ENCODE measurements at places on chromosomes 3 and 15.

GRCh38 chr3:120144267-120144666 lies 50.0 kb upstream of the GSK3B start:
- DNase-seq: no peak

- no peak for DNase-seq
Measured at GRCh38 chr3:126389794-126390146, 4.9 kb upstream of the CFAP100 start.

- DNase-seq: no peak
Measured at GRCh38 chr3:53129344-53129743, 891 bp downstream of the RFT1 start.

DNA sequence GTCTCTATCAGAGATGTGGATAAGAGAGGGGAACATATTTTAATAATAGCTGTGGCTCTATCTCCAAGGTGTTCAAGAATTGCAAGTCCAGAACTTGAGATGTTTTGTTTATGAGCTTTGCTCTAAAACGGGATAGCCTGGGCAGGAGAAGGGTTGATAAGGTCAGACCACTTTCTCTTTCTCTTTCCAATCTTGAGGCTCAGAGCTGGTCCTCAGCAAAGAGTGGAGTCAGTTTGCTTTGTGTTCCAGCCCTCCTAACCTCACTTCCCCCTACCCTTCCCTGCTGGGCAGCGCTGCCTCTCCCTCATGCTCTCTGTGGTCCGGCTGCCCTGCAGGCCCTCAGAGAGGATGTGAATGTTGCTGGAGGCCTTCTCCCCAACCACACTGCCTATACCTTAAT lies 13.8 kb downstream of the KLHL6 start:
- no peak for DNase-seq

GRCh38 chr3:38500688-38501417 lies 4.7 kb downstream of the EXOG start:
- no peak for DNase-seq

DNA sequence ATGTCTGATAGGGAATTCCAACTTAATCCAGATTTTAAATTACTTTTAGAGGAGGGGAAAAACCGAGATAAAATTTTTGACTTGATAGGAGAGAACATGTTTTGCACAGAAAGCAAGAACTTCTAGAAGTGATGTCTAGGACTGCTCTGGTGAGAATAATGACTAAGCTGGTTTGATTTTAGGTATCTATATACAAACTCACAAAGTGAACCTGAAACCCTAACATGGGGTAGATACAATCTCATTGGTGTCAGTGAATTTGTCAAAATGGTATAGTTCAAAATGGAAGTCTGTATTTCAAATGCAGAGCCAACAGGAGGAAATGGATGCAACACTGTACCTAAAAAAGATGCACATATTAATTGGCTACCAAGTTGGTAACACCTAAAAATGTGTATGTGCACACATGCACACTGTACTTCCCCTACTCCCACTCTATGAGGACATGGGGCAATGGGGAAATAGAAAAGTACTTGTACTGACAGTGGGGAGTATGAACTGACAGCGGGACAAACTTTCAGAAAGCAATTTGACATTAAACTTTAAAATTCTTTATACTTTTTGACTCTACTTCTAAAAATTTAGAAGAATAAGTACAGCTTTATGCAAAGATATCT lies 53.0 kb downstream of the NR1I2 start:
- no peak for DNase-seq

DNA sequence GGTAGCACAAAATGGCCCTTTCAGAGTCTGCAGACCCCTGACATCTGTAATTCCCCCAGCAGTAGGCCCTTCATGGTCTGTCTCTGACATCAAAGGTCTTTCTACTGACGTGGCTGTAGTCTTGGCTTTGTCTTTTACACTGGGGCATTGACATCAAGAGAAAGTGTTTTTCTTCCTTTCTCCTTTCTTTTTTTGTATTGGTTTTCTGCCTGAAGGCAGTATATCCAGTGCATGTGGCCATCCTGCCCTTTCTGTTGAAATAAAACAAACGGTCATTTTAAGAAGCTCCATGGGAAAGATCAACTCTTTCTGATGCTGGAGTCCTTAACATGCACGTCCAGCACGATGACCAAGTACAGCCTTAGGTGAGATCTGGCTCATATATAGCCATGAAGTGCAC lies 106.8 kb upstream of the SAMMSON start:
- no peak for DNase-seq

- no peak for DNase-seq
Measured at GRCh38 chr3:126659915-126660886, 5.3 kb upstream of the TXNRD3 start.

DNA sequence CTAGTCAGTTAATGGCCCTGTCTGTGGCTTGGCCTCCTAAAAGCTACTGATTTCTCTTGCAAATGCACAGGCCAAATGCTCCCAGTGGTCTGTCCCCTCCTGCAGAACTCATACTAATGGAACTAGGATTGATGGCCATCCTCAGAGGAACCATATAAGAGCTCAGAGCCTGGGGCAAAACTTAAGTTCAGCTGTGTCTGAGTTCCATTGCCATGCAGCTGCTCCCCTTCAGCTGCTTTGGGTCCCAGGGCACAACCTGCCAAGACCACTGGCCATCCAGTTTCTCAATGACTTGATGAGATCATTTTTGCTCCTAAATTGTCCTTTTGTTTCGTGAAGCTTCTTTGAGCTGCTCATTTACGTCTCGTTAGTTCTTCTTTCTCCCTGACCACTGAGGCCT lies 529.5 kb upstream of the TBL1XR1 start:
- no peak for DNase-seq

- no peak for DNase-seq
Measured at GRCh38 chr3:133464573-133464972, 64.7 kb downstream of the BFSP2 start.

GRCh38 chr15:57570994-57571393 lies 20.7 kb upstream of the MYZAP start:
- DNase-seq: no peak

DNA sequence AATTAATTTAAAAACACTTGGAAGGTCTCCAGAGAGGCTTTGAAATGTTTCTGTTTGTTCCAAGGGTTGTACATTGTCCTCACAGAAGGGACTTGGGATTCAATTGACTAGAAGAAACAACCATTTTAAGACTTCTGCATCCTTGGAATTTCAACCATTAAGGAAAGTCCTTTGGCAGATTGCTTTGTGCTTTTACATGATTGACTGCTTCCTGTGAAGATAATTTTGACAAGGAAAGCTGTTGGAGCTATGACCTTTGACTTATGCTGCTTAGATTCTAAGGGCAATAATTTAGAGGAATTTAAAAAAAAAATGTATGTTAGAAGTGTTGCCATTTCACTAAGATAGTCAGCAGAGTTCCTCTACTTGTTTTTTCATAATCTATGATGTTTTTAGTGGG lies 483.9 kb upstream of the TBL1XR1 start:
- DNase-seq: no peak

- no peak for DNase-seq
Measured at GRCh38 chr15:32881528-32881927, 163.7 kb downstream of the GREM1 start.

DNA sequence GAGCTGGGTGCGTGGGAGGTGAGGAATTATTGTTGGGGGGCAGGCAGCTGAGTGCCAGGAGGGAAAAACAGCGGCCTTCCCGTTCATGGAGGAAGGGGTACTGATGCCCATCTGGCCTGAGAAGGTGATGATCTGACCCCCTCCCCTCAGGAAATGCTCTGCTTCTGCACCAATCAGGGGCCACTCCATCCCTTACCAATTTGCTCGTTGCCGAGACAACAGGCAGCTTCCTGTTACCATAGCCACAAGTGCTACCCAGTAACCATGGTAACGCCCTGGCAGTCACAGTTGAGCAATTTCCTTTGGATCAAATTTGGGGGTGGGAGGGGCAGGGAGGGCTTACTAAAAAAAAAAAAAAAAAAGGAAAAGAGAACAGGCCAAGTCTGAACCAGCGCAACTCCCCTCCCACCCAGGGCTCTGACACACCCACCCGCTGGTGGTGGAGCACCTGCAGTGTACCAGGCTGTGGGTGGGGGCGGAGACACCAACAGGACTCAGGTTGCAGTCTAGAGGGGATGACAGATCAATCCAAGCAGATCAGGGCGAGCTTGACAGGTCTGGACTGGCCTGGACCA lies 13.7 kb downstream of the CELF6 start:
- DNase-seq: peak; percentile 64

- no peak for DNase-seq
Measured at GRCh38 chr3:23402728-23403492, 199.8 kb downstream of the UBE2E2 start.

DNA sequence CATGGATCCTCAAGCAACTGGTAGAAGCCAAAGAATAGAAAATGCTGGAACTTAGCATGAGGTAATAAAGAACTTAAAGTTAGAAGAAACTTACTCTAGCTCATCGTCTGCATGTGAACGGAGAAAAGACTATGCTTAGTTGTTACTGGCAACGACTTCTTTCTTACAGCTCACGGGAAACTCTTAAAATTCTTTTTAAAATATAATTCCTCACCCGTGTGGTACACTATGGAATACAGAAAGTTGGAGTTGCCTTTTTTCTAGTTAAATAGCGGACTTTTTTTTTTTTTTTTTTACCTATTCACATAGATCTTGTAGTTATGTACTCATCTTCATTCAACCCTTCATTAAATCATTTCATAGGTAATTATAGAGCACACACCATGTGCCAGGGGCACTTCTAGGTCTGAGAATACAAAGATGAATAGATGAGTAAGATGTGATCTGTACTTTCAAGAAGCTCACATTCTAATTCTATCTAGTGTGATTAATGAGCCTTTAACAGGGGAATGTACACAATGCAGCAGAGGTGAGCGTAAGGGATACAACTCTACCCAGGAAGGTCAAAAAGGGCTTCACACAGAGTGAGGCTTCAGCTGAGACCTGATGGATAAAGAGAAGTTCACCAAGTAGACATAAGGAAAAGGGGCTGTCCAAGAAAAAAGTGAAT lies 18.4 kb upstream of the KCNMB2 start:
- DNase-seq: no peak

DNA sequence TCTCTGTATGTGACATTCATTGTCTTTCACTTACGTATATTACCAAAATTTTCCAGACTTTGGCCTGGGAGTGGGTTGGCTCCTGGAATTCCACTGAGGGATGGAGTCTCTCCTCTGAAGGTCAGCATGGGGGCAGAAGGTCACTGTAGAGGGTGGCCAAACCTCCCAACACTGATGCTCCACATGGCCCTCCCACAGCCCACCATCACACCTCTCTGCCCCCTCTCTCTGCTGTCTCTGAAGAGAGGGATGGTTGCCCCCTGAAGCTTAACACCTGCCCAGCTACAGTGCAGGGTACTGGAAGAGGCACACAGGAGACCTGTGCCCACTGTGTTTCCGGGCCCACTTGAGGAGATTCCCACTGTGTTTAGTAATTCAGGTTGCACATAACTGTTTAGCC lies 52.2 kb downstream of the CMTM6 start:
- no peak for DNase-seq

DNA sequence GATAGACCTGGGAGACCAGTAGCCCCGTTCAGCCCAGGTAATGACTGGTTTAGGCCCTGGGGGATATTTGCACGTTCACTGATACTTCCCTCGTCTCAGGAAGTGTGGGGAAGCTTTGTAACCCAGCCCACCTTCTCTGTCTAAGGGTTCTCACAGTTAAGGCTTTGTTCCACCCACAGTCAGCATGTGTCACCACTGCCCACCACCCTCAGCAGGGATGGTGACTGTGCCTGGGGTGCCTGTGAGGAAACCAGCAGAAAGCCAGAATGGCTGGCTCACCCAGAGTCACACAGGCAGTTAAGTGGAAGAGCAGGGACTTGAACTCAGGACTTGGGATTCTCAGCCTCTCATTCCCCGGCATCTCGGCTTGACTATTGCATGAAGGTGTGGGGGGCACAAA lies 5.2 kb downstream of the KBTBD13 start:
- no peak for DNase-seq

GRCh38 chr3:42165211-42165610 lies 74.1 kb downstream of the TRAK1 start:
- no peak for DNase-seq

- DNase-seq: no peak
Measured at GRCh38 chr15:77568973-77569728, 63.6 kb downstream of the LINGO1 start.

DNA sequence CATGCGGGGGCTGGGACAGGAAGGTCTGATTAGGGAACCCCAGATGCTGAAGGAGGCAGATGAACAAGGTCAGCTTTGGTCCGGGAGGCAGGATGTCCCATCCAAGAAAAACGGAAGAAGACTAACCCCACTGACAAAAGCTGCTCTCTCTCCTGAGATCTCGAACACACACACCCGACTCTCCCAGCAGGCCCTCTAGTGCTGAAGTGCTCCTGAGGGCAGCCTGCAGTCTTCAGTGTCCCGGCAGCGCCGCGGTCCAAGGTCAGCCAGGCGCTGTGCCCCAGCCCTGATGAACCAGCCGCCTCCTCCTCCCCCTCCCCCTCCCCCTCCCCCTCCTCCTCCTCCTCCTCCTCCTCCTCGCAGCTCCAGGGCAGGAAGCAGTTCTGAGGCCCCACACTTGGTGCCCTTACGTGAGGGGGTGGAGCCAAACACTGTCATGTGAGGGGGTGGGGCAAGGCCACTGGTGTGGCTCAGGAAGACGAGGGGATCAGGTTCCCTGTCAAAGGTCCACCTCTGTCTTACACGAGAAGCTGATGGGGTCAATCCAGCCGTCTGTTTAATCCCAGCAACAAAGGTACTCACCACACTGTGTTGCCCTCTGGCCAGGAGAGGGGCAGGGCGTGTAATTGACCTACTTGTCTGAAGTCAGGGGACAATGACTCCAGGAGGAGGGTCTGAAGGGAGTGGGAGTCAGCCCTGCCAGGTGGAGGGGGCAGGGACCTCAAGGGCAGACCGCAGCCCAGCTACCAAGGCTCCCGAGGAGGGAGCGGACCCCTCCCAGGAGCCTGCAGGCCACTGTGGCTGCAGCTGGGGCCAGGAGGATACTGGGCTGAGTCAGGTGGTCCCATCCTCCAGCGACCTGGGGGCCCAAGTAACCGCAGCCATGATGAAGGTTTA lies 34.3 kb downstream of the PRR23E start:
- no peak for DNase-seq

DNA sequence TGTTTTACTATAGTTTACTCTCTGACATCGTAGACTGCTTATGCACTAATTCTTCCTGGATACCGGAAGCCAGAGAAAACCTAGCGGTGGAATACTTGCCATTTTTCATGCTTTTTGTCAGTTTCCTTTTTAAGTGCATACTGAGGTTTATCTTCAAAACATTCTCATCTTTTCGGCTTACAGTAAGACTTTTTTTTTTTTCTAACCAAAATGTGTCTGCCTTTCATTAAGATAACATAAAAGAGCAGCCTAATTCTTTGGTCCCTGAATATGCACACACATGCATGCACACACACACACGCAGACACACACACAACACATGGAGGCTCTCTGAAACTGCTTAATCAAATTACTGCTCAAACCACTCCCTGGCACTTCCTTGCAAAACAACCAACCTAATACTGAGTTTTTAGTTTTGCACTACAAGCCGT lies 1.3 kb downstream of the ZNF445 start:
- DNase-seq: no peak

DNA sequence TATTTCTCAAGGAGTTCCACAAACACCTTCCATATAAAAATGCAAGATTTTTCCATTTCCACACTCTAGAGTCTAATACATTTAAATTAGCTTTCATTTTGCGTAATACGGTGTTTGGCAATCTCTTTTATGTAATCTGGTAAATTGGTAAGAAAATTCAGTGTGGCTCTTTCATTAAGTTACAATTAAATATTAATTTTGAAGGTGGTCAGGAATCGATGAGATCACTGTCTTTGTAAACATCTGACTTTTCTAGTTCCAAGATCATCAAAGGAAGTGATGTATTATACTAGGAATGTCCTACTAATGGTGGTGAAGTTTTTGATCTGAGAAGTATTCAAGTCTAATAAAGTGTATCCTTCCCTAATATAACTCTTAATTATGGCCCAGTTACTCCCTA lies 1.1 kb upstream of the UTS2B start:
- no peak for DNase-seq
